ENCODE measurements at places on chromosomes 6 and 20.

- no peak for DNase-seq
Measured at GRCh38 chr6:138885156-138885819, 89.4 kb downstream of the ECT2L start.

- no peak for DNase-seq
Measured at GRCh38 chr20:16018881-16019280, 554.4 kb downstream of the KIF16B start.

- no peak for DNase-seq
Measured at GRCh38 chr6:136086686-136087085, 163.4 kb downstream of the MTFR2 start.

DNA sequence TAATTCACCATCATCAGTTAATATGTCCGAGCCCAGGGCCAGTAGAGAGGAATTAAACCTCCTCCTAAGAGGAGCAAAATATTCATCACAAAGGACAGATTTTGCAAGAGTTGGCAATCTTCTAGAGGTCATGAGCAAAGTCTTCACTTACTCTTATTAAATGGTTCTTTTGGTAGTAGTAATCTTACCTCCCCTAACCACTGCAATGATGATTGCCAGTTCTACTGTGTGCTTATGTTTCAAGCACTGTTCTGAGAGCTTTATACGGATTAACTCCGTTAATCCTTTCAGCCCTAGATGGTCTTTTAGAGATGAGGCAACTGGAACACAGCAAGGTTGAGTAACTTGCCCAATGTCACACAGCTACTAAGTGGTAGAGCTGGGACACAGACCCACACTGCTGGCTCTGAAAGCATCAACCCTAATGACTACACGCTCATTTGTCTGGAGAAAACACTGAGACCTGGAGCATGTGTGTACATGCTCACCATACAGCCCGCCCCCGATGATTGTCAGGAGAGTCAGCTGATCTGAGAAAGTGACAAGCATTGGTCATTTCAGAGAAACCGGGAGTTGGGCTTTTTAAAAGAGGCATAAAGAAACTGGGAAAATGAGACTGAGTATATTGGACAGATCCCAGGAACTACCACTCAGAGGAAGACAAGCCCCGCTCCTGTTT lies 276.0 kb downstream of the NRN1 start:
- peak; percentile 58 for DNase-seq

DNA sequence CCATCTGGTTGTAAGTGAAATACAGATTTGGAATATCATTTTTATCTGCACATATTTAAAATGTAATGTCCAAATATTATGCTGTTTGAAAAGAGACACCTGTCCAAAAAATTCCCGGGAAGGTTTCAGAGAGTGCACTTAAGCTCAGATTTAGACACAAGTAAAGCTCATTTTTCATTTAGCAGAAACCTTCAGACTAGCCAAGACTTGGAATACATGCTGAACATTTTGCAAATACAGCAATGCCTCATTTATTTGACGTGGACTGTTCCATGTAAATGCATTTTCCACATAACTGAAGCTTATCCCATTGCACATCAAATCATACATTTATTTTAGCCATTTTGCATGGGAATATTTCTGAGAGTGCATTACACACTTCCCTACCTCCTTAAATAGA lies 280.7 kb downstream of the ZNF217 start:
- no peak for DNase-seq

- DNase-seq: no peak
Measured at GRCh38 chr20:13264907-13265306, 43.8 kb downstream of the ISM1 start.

DNA sequence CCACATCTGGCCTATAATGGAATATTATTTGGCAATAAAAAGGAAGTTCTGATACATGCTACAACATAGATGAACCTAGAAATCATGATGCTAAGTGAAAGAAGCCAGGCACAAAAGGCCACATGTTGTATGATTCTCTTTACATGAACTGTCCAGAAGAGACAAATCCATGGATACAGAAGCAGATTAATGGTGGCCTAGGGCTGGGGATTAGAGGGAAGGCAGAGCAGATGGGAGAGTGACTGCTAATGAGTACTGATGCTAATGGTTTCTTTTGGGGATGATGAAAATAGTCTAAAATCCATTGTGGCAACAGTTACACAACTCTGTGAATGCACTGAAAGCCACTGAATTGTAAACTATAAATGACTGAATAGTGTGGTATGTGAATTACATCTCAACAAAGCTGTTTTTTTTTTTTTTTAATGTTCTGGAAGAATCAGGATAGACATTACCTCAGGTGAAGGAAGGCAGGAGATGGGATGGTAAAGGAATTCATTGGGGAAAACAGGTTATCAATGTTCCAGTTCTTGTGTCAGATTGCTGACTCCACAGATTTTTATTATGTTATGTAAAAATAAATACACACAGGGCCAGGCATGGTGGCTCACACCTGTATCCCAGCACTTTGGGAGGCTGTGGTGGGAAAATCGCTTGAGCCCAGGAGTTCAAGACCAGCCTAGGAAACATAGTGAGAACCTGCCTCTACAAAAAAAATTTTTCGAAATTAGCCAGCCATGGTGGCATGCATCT lies 8.9 kb upstream of the SOX12 start:
- no peak for DNase-seq

GRCh38 chr6:14450133-14450504 lies 332.5 kb downstream of the CD83 start:
- peak; percentile 64 for DNase-seq

GRCh38 chr6:12241493-12242175 lies 48.5 kb upstream of the EDN1 start:
- no peak for DNase-seq

DNA sequence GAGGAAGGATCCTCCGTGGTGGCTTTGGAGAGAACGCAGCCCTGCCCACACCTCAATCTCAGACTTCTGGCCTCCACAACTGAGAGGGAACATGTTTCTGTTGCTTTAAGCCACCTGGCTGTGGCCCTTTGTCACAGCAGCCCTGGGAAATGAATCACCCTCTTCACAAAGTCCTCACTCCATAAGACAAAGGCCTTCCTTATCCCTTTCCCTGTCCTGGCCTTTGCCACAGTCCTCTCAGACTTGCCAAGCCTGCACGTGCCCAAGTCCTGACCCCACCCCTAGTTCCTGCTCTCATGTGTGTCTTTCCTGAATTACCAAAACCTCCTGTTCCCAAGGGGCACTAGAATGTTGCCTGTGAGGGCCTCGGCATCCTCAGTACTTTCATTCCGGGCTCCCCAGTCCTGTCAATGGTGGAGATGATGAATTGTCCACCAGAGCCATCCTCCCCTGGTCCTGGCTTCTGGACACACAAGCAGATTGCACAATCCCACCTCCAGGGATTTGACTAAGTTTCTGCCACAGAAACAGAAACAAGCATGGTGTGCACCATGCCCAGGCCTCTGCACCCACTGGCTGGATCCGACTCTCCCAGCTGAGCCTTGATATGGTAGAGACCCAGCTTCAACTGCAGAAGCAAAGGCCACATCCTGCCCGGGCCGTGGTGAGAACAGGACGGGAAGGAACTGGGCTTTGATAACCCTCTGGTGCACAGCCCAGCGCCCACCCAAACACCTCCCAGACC lies 232.6 kb upstream of the PDE10A start:
- no peak for DNase-seq

DNA sequence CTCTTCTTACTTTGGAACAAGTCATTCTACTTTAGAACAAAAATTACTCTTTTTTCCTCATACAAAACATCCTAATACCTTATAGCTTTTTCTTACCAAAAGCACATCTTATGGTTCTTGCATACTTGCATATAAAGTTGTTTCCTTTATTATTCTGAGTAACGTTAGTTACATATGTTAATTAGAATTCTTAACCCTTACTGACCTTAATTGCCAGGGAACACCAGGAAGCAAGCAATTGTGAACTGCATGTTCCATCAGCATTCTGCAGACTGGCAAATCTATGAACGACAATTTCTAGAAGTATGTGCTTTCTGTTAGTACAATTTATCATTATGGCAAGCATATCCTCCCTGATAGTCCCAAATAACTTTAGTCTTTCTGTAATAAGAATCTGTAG lies 831.0 kb downstream of the C6orf118 start:
- DNase-seq: no peak

- DNase-seq: no peak
Measured at GRCh38 chr6:86017236-86017635, 374.6 kb upstream of the SYNCRIP start.

DNA sequence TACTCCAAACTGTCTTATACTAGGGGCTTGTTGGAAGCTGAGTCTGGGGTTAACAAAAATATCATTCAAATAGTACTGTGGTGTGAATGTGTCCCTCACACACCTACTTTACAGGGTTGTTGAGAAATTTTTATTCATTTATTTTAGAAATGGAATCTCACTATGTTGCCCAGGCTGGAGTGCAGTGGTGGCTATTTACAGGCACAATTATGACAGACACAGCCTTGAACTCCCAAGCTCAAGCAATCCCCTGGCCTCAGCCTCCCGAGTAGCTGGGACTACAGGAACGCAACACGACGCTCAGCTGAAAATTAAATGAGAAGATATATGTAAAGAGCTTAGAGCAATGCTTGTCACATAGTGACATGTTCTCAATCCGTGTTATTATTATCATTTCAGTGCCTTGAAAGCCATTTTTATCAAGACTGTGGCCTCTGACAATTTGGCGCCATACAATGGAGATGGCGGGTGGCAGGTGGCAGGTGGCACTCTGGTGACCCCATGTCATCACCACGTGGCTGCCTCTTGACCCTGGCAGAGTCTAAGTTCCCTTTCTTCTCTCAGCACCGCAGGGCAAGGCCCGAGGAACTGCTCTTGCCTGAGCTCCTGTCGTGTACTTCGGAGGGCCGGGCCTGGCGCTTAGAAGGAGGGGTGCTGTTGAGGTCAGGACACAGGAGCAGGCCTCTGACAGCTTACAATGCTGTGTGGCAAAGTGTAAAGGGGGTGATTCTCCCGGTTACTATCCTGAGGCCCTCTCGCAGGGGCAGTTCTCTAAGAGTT lies 64.5 kb downstream of the STX11 start:
- no peak for DNase-seq

GRCh38 chr6:66068033-66068432 lies 361.0 kb upstream of the EYS start:
- DNase-seq: no peak

GRCh38 chr20:6580486-6580885 lies 187.0 kb upstream of the BMP2 start:
- no peak for DNase-seq

DNA sequence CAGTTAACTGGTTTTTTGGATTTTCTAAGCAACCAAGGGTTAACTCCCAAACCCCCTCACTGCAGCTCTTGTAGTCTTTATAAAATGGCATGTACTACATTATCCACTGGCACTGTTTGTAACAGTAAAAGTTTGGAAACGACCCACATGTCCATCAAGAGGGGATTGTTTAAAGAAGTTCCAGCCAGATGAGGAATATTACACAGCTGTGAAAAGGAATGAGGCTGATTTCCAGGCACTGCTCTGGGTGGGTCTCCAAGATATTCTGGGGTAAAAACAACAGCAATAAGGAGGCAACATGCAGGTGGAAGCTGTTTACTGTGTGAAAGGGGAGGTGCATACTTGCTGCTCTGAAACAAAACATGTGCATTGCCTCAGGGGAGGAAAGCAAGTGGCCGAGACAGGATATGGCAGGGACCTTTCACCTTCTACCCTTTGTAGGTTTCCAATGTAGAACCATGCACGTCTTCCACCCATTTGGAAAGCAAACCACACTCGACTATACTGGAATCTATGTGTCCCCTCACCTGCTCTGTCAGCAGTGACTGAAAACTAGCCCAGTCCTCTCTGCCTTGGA lies 51.9 kb downstream of the GRM4 start:
- DNase-seq: no peak

DNA sequence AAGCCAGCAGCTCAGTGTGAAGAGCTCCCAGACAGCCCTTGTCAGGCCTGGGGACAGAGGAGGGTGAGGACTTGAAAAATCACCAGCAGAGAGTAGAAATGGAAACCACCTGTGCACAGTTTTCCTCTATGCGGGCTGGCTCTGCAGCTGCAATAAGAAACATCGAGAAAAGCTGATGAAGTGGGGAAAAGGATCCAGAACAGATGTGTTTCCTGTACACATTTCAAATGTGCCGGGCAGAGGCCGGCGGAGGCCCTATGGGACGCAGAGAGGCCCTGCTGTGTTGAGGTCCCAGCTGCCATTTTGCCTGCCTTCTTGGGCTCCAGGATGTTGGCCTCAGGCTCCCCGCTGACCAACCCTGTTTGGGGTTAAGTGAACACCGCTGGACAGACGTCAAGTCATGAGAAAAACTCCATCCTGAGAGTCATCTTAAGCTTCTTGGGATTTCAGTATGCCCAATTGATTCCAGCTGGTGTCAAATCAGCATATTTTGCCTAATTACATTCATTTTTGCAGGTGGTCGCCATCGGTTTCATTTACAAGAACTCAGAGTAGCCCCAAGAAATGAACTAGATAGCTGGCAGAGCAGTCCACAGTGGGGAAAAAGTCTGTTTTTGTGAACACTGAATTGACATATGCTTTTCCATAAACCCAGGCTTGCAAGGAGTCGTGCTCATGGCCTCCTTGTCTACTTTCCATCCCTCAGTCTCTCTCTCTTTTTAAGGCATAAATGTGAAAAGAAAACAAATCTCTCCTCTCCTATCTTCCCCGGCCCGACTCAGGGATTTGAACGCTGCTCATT lies 150.4 kb upstream of the PHACTR3 start:
- DNase-seq: no peak

- DNase-seq: peak; percentile 51
Measured at GRCh38 chr6:35727231-35727934, 9.4 kb upstream of the ARMC12 start.

- no peak for DNase-seq
Measured at GRCh38 chr20:1118004-1118335, 432 bp upstream of the PSMF1 start.

DNA sequence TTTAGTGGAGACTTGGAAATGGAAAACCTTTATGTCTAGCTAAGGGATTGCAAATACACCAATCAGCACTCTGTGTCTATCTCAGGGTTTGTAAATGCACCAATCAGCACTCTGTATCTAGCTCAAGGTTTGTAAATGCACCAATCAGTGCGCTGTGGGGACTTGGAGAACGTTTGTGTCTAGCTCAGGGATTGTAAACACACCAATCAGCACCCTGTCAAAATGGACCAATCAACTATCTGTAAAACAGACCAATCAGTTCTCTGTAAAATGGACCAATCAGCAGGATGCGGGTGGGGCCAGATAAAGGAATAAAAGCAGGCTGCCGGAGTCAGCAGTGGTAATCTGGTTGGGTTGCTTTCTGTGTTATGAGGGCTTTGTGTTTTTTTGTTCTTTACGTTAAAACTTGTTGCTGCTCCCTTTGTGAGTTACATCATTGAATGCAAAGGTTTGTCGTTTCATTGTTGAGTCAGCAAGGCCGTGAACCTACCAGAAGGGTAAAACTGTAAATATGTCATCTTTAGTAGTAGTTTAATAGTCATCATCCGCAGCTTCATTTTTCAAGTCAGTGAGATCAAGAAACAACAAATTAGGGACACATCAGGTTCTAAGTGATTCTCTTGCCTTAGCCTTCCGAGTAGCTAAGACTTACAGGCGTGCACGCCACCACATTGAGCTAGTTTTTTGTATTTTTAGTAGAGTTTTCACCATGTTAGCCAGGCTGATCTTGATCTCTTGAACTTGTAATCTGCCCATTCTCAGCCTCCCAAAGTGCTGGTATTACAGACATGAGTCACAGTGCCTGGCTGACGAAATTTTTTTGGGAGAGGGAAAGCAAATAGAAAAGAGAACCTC lies 22.7 kb upstream of the NUP153 start:
- DNase-seq: no peak

GRCh38 chr6:55286824-55287223 lies 40.4 kb upstream of the GFRAL start:
- DNase-seq: no peak

- peak; percentile 20 for DNase-seq
Measured at GRCh38 chr6:19837511-19838441, 606 bp downstream of the ID4 start.
